ENCODE measurements at places on chromosomes 12 and 14.

DNA sequence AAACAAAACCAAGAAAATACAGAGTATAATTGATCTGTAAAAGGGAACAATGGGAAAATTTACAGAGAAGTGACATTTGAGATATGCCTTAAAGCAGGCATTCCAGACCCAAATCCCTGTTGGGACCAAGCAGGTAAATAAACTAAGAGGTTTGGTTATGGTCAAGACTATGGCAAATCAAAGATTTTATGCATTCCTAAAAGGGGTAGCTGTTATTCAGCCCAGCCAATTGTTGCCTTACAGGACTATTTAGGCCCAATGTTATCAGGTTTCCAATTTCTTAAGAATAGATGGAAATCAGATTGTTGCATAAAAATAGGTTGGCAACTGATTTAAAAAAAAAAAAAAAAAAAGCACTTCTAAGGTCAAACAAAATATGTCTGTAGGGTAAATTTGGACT, 5.3 kb downstream of the DNAI7 start:
- no peak for DNase-seq

DNA sequence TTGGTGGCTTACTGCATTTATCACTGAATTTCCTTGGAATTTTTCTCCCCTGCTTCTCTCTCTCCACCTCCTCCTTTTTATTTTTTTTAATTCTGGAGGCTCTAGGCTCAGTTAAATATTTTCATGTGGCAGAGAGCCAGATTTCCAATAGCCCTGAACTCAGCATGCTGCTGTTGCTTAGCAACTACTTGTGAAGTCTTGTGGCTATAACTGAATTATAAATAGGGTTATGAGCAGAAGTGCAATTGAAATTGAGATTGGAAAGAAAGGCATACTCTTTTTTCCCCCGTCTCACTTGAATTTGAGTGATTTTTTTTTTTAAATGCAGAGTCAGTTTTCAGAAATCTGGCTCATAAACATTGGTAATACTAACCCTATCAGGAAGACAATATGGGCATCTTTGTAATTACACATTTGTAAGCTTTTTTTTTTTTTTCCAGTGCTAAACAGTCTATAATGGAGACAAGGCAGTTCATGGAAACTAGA, 38.3 kb downstream of the ATF7IP start:
- DNase-seq: peak; percentile 82

DNA sequence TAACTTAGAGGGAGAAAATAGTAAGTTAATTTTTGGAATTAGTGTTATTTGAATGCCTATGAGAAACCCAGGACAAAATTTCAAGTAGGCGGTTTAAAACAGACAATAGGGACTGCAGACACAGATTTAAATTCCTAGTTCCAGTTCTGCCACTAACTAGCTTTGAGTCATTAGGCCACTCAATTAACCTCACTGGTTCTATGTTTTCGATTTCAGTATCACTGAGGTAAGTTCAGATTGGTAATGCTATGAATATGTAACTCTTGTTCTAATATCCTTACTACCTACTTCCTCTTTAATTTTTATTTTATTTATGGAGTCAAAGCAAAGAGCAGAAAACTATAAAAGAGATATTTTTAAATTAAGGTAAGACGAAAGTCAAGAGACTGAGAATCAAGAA, 52.6 kb downstream of the GALC start:
- DNase-seq: no peak

DNA sequence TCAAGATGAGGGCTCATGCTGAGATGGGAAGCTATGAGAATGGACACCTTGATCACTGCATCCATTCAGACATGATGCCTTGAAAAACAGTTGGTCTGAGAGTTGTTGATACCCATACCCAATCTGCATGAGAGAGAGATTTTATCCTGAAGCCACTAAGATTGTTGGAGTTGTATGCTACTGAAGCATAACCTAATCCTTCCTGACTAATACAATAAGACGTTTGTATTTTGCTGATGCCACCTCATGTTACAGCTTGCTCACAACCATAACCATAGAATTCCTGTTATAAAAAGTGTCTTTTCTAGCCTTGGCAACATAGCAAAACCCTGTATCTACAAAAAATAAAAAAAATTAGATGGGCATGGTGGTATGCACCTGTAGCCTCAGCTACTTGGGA, 12.7 kb upstream of the SERPINA1 start:
- peak; percentile 31 for DNase-seq

GRCh38 chr12:107396991-107397390, 288.6 kb upstream of the PWP1 start:
- DNase-seq: no peak

DNA sequence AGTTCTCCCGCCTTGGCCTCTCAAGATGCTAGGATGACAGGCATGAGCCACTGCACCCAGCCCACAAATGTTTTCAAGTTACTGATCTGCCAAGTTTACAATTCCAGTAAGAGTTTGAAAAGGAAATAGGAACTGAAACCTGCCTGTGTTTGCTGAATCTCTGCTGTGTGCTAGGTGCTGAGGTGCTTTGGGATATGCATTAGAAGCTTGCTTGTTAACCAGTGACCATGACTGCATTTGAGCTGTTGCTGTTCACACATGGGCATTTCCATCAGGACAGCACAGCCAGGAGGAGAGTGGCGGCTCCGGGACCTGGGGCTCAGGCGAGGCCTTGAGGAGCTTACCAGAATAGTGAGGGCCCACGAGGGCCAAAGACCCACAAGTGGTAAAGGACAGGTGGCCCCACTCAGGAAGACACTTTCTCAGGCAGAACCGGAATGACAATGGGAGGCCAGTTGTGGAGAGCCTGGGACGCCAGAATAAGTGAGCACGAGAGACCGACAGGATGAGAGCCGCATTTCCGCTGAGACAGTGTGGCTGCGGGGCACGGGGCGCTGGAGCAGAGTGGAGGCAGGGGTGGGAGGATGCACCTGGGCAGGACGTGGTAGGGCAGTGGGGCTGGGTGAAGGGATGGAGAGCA, 54.5 kb upstream of the MMP17 start:
- DNase-seq: no peak

DNA sequence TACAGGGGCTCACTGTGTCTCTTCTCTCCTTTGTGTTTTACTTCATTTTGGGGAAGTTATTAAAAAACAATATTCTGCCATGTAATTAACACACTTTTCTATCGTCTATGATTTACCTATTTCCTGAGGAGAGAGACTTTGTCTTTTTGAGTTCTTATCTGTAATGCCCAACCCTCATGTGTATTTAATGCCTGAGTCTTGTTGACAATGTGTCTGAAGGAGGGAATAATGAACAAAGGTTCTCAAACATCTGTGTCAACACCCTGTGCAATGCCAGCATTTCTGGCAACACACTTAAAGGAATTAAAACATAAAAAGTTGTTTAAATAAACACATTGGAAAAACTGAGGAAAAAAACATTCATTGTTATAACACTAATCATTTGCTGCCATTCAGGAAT, 147.1 kb downstream of the SLC15A5 start:
- DNase-seq: no peak

DNA sequence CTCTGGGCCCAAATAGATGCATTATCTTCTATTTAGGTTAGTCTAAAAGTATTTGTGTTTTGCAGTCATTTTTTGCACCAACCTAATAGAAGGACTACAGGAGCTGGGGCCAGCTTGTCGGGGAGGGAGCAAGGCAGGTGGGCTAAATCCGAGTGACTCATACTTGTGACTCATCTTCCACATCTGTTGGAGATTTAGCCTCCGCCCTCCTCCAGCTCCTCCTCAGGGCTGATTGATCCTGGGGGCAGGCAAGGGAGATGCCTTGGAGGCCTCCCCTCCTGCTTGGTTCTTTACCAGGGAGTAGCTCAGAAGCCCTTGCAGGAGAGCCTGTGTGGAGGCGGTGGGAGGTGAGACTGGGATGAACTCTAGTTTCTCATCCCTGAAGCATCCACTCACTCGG, 27.9 kb downstream of the RHOF start:
- DNase-seq: peak; percentile 27

DNA sequence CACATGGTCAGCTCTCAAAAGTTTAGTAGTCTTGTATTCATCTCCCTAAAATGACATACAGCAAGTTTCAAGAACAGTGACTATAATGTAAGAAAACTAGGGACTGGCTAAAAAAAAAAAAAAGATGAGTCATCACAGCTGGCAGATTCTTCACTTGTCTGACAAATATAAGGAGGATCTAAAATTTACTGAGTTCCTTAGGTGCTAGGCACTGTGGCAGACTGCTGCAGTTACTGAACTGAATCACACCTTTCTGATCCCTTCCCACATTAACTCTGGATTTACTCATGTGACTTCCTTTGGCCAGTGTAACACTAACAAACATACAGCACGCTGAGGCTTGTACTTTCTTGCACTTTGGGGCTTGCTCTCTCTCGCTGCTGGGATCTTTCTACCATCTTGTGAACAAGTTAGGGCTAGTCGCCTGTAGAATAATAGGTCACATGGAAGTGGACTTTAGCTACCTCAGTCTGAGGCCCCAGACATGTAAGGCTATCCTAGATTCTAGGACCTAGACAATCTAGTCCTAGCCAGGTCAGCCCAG, 32.1 kb downstream of the BAZ1A start:
- peak; percentile 70 for DNase-seq
